ENCODE measurements at places on chromosomes 1 and 21.

- no peak for DNase-seq
Observed at GRCh38 chr1:68293122-68293521, 60.8 kb upstream of the WLS start.

GRCh38 chr21:16797540-16797939, 715.3 kb upstream of the CXADR start:
- DNase-seq = no peak

DNA sequence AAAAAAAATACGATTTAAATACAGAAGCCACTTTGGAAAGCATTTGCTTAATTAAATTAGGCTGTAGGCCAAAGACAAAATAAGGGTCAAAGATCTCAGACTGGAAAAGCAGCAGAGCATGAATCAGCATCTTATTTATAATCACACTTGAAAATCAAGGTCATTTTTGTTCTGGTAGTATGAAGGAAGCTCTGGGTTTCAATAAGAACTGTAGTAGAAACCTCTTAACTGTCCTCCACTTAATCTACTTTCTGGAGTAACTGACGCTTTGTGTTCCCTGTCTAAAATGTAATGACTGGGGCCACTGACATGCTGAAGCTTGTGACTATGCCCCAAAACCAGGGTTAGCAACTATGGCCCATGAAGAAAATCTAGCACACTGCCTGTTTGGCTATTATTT, 450.7 kb upstream of the ZP4 start:
- no peak for DNase-seq

DNA sequence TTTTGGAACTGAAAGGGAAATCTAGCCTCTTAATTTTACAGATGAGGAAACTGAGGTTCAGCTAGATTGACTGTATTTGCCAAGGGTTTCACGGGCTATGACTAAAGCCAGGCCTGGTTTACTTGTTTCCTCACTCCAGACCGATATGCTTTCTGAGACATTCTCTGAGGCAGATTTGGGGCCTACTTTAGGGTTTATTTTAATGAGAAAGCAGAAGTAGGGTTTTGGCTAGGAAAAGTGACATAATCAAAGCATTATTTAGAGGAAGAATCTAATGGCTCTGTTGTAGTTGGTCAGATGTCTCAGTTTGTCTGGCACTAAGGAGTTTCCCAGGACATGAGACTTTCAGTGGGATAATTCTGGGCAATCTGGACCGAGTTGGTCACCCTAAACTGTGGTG, 1.5 kb upstream of the RPTN start:
- no peak for DNase-seq

DNA sequence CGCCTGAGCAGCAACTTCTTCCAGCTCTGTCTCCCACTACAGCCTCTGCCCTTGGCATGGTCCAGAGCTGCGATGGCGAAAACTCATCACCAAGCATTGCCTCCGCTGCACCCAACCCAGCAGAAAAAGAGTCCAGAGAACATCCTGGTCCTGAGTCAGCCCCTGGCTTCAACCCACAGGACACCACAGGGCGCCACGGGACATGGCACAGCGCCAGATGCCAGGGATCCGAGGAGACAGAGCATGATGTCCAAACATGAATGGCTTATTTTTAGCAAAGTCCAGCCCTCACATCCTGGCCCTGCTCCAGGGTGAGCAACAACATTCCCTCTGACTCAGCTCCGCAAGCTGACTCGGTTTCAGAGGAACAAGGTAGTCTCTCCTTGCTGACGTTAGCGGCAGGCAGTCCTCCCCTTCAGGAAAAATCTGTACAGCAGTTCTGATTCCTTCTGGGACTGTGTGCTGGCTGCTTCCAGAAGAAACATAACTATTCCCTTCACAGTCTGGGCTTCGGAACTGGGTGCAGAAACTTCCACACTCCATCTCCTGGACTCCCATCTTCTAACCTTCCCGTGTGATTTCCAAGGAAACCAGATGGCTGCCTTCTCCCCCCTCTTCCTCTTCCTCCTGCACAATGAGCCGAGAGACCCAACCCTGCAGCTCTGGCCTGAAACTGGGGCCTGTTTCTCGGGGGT, 131.3 kb downstream of the TOMM20 start:
- DNase-seq = peak; percentile 94

- peak; percentile 74 for DNase-seq
Observed at GRCh38 chr1:172460177-172460576, 16.3 kb upstream of the PIGC start.

DNA sequence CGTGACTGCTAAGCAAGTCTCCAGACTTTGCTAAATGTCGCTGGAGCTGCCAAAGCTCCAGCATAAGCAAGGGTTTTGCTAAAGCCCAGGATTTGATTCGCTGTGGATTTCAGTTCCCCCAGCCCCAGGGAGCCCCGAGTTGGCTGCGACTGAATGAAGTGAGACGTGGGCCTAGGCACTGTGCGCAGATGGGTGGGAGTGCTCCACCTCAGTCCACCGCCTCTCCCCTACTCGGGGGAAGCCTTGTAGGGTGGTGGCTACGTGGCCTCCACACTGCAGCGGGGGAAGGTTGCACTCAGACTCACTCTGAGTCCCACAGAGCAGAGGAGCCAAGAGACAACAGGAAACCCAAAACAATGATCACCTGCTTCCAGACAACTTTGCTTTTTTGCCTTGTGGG, 397.8 kb upstream of the VAMP3 start:
- DNase-seq = no peak

GRCh38 chr1:58966103-58966916, 182.5 kb upstream of the JUN start:
- no peak for DNase-seq

- DNase-seq = no peak
Observed at GRCh38 chr1:12176298-12177118, 9.7 kb downstream of the TNFRSF1B start.

- DNase-seq = no peak
Observed at GRCh38 chr1:72851597-72851996, 569.3 kb upstream of the NEGR1 start.

- DNase-seq = peak; percentile 99
Observed at GRCh38 chr1:89890085-89890752, 69.4 kb downstream of the LRRC8D start.

- DNase-seq = peak; percentile 81
Observed at GRCh38 chr1:151024540-151025146, 11.7 kb upstream of the BNIPL start.

- no peak for DNase-seq
Observed at GRCh38 chr21:31041295-31042079, 3.2 kb upstream of the KRTAP19-8 start.

DNA sequence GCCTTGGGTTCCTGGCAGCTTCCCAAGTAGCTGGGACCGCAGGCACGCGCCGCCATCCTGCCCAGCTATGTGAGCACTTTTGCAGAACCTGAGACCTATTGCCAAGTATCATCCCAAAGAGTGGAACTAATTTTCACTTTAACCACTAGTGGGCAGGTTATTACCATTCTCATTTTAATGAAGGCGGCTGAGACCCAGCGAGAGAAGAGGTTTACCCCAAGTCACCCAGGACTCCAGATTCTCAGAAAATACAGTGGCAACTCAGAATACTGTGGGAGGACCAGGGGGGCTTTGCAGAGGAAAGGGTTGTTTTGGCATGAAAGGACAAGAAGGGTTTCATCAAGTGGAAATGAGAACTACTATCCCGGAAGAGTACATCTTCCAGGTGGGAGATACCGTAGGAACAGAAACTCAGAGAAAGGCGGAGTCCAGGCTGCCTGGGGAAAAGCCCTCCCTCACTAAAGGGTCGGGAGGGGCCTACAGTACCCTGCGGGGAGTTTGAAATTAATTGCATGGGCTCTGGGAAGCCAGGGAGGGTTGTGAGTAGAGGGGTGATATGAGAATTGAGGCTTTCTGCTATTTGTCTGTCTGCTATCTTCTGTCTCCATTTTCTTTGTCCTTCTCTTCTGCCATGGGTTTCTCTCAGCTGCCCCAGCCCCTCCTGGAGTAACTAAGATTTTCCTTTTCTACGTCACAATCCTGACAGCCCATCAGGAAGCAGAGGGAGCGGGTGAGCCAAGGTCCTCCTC, 7.2 kb upstream of the SEMA4A start:
- peak; percentile 74 for DNase-seq

- DNase-seq = no peak
Observed at GRCh38 chr1:56472860-56473259, 106.5 kb downstream of the PLPP3 start.

DNA sequence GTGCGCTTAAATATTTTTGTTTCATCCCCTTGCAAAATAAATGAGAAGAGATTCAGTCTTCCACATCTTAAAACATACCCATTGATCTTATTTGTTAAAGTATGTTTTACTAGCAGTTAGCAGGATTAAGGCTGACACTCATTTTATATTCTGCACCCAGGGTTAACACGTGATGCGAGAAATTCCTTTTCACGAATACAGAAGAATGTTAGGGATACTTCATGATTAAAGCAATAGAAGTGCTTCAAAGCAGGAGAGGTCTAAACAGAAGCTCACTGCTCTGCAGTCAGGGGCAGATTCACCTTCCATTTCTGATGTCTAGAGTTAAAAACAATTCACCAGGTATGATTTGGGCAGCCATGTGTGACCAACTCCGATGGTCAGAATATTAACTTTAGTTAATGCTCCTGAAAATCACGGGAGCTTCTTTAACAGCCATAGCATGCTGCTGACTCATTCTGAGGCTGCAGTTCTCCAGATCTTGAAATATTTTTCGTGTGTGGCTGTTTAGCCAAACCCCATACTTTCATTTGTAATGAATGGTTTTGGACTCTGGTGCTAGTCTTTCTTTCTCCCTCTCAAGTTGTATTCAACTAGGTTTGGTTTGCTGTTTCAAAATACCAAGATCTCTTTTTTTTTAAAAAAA, 19.7 kb downstream of the BCAR3 start:
- DNase-seq = peak; percentile 86

GRCh38 chr1:220918285-220918951, 39.2 kb downstream of the HLX start:
- DNase-seq = no peak

- no peak for DNase-seq
Observed at GRCh38 chr1:14183329-14183728, 415.2 kb upstream of the KAZN start.

GRCh38 chr1:13794231-13795187, 94.5 kb downstream of the PRDM2 start:
- DNase-seq = no peak

- DNase-seq = no peak
Observed at GRCh38 chr1:88662723-88663122, 21.4 kb upstream of the PKN2 start.

GRCh38 chr1:53331446-53332185, 3.7 kb upstream of the LRP8 start:
- no peak for DNase-seq

GRCh38 chr1:29470087-29470787, 233.9 kb downstream of the PTPRU start:
- DNase-seq = no peak

GRCh38 chr1:203593723-203594122, 32.9 kb upstream of the ATP2B4 start:
- no peak for DNase-seq
